ENCODE measurements at places on chromosomes 16 and 17. TPM values are rescaled to one million over a fixed set of nuclear protein-coding genes. Genes with fewer than 3 reads are reported as not detected.

DNA sequence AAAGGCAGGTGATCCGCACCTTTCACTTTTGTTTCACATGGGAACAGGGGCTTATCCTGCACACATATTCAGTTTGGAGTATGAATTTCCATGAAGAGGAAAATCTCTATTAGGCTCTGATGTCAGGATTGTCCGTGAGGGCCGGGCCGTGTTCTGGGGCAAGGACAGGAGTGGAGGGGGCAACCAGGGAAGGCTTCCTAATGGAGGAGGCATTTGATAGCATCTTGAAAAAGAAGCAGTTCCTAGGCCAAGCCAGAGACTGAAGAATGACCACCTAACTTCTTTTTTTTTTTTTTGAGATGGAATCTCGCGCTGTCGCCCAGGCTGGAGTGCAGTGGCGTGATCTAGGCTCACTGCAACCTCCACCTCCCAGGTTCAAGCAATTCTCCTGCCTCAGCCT lies 174.2 kb downstream of the SEC14L1 start:
- DNase-seq, result no peak

DNA sequence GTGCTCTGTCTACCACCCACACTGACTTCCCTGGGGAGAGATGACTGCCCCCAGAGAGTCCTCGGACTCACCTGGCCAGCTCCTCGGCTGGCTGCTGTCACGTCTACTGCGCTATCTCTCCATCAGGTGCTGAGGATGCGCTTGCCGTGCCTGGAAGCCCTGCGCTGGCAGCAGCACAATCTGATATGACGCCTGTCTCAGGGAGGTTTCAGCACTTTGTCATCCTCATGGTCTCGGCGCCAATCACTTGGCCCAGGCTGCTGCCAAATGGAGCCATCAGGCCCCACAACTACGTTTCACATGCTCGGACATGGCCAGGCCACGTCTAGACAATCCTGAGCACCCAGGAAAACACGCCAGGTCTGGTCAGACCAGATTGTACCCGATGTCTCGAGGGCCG lies 46.7 kb downstream of the FOXL1 start:
- no peak for DNase-seq

GRCh38 chr16:74574146-74574545 lies 32.8 kb downstream of the GLG1 start:
- no peak for DNase-seq

DNA sequence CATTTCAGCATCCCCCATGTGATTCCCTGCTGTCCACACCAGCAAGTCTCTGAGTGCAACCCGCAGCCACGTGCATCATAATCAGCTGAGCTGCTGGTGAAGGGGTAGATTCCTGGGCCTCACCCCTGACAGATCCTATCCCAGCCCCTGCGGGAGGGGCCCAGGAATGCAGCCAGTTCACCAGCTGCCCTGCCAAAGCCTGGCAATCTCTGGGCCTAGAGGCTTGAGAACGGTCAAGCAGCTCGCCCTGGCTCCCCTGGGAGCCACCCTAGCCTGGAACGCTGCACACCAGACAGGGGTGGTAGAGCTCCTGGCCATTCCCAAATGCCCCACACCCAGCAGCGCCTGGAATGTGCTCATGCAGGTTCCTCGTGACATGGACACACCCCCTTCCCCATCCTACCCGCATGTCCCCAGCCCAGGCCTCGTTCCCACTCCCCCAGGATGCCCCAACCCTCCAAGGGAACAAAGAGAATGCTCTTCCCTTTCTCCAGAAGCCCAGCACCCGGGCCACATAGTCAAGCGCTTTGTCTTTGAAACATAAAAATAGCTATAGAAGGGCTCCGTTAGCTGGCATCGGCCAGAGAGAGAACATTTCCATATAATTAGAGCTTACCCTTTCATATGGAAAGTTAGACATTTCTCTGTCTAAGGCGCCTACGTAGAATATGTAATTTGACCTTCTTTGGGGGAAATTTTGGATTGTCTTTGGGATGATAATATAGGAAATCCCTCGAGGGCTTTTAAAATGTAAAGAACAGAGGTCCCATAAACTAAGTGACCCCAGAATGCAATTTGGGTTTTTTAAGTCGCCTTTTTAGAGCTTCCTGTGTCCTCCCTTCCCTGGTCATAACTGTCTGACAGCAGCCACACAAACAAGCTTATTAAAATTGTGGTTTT lies 3.4 kb downstream of the CEP295NL start:
- no peak for DNase-seq

DNA sequence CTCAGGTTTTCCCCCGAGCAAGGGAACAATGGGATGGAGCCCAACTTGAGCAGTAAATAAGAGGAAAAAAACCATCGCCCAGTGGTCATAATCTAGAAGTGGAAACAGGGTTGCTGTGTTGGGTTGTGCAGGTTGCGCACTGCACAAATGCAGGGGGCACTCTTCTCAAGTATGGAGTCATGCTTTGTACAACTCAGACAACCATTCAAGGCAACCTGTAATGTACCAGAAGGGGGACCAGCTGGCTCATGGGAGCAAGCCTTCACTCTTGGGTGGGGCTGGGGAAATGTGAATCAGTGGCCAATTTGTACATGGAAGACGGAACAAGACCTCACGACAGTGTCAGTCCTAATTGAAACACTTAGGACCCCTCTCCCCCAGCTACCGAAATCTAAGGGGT lies 23.9 kb upstream of the LITAF start:
- no peak for DNase-seq

GRCh38 chr16:84115919-84116719 lies 623 bp downstream of the MBTPS1 start:
- DNase-seq, result no peak

DNA sequence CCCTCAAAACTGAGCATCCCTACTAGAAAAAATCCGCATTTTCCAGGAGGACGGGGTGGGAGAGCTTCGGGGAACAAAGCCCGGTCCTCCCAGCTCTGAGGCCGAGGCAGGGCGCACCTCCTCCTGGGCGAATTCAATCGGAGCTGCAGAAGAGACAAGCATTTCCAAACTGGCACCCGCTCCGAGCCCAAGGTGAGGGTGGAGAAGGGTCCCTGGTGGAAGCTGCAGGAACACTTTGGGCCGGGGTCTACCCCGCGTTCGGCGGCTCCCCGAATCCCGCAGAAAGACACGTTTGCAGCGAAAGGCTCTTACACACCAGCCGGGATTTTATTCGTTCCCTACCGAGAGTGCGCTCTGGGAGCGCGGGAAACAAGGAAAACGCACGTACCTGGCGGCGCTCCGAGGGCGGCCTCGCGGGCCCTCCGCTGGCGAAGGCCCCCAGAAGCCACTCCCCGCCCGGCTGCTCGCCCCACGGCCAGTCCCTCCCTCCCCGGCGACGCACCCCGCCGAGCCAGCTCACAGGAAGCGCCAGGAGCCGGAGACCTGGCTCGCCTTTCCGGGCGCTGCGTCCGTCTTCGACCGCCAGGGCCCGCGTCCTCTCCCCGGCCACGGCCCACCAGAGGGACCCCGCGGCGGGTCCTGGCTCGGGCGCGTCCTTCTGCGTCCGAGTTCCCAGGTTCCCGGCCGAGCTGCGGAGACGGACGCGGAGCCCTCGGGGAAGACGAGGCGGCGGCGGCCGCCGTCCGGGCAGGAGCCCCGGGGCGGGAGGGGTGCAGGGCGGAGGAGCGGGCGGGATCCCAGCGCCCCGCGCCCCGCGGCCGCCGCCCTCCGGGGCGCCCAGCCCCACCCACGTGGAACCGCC lies 49.8 kb upstream of the BAHCC1 start:
- DNase-seq, result peak; percentile 92

GRCh38 chr17:42554250-42555121 lies 1.8 kb downstream of the HSD17B1 start:
- DNase-seq, result peak; percentile 71

DNA sequence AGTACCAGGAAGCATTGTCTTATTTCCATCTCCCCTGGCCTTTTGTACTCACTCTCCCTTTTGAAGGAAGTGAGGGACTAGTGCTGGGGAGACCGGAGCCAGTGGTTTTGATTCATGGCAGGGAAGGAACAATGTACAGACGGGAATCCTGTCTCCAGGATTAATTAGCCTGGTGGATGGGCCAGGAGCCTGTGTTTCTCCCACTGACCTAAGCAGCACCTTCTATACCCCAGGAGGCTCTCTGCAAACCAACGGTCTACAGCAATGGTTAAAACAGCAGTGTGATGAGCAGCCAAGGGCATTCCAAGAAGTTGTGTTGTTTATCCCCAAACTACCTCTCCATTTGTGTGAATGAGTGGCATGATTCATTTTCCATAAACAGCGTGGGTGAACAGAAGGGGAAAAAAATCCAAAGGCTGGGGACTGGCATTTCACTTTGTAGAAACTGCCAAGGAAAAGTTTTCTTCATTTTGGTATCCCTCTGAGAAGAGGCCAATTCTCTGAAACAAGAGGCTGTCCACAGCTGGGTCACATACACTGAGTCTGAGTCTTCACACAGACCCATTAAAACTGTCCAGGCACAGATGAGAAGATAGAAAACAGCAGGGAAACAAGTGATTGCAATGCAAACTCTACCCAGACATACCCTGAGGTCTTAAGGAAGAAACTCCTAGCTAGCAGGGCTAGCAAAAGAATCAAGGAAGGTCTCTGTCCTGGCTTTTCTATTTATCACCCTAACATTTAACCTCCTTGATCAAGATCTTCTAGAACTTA lies 18.1 kb downstream of the ANKFN1 start:
- DNase-seq, result no peak

- DNase-seq, result no peak
Observed at GRCh38 chr17:64024215-64024654, 3.8 kb upstream of the ICAM2 start.

- DNase-seq, result peak; percentile 92
Observed at GRCh38 chr17:27559506-27560481, 71.2 kb upstream of the LGALS9 start.

GRCh38 chr17:71232801-71233559 lies 887.8 kb upstream of the SOX9 start:
- no peak for DNase-seq

The NTN1 gene
- 4.3 TPM for total RNA-seq

The TNS4 gene
- not detected for total RNA-seq

Measured in A673 (cell line).